ENCODE measurements at places on chromosomes 3 and 15.
A peak's percentile ranks its signal among the peaks of the same experiment; 100 is the strongest.

DNA sequence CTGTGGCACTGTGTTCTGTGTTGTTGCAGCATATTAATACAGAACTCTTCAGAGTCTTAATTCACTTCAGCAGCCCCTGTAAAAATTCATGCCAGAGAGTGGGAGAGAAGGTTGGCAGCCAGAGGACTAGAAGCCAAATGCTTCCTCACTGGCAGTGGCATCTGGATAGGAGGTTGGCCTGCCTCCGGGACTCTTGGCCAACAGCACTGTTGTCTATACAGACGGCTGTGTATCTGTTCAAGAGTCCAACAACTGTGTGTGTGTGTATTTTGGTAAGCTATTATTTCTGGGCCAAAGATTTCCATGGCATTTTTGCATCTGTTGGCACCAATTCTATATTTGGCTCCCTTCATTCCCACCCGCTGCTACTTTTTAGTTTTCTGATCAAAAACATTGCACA, 156.0 kb upstream of the SOX2 start:
- no peak overlapping the region for H3K27ac ChIP-seq
- no peaks in the 10 kb centered on the region for H3K27me3 ChIP-seq
- H3K4me1 ChIP-seq = no peaks in the 10 kb centered on the region
- no peak overlapping the region for H3K4me3 ChIP-seq

- no peaks in the 10 kb centered on the region for H3K36me3 ChIP-seq
- DNase-seq = no peak
- no peak overlapping the region for H3K27ac ChIP-seq
- no peak overlapping the region for H3K4me3 ChIP-seq
- no peaks in the 10 kb centered on the region for H3K27me3 ChIP-seq
Measured at GRCh38 chr3:10421996-10422395, 83.4 kb downstream of the ATP2B2 start.

- H3K27ac ChIP-seq = no peak overlapping the region
- no peak overlapping the region for H3K4me3 ChIP-seq
- H3K4me1 ChIP-seq = no peaks in the 10 kb centered on the region
- no peaks in the 10 kb centered on the region for H3K27me3 ChIP-seq
- DNase-seq = no peak
Measured at GRCh38 chr3:194812176-194812575, 126.5 kb downstream of the FAM43A start.

- H3K27ac ChIP-seq = no peak overlapping the region
- DNase-seq = peak; percentile 63
- no peaks in the 10 kb centered on the region for H3K36me3 ChIP-seq
- peaks cover 3% of the 10 kb centered on the region for H3K4me1 ChIP-seq
Measured at GRCh38 chr15:52078876-52079700, 33.5 kb downstream of the BCL2L10 start.

GRCh38 chr3:72811571-72811970, 36.7 kb downstream of the SHQ1 start:
- H3K27me3 ChIP-seq = no peaks in the 10 kb centered on the region
- no peaks in the 10 kb centered on the region for H3K36me3 ChIP-seq
- peaks cover 8% of the 10 kb centered on the region for H3K4me1 ChIP-seq
- no peak overlapping the region for H3K4me3 ChIP-seq

GRCh38 chr3:186365202-186365974, 3.4 kb upstream of the DGKG start:
- no peak overlapping the region for H3K27ac ChIP-seq
- no peak overlapping the region for H3K4me3 ChIP-seq
- no peaks in the 10 kb centered on the region for H3K36me3 ChIP-seq
- H3K27me3 ChIP-seq = peaks cover 32% of the 10 kb centered on the region
- no peaks in the 10 kb centered on the region for H3K4me1 ChIP-seq

- H3K4me1 ChIP-seq = peaks cover 41% of the 10 kb centered on the region
- DNase-seq = peak; percentile 48
- no peaks in the 10 kb centered on the region for H3K27me3 ChIP-seq
- no peaks in the 10 kb centered on the region for H3K36me3 ChIP-seq
- peak overlapping the region; percentile 26 for H3K4me3 ChIP-seq
- H3K27ac ChIP-seq = peak overlapping the region; percentile 54
Measured at GRCh38 chr15:64842096-64842939, 603 bp downstream of the PLEKHO2 start.
